SJSA1 (cell line): ENCODE measurements at places on chromosomes 5 and 9.

DNA sequence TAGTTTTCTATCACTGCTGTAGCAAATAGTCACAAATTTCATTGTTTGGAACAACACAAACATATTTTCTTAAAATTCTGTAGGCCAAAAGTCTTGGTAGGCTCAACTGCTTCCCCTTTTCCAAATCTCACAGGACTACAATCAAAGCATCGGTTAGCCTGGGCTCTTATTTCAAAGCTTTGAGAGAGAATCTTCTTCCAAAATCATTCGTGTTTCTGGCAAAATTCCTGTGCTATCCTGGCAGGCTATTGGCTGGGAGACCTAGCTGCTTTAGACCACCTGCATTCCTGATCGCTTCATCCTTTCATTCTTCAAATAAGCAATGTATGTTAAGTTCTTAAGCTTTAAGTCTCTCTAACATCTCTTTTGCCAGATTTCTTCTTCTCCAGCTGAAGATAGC, 629.8 kb upstream of the CDH18 start:
- no peak for DNase-seq

DNA sequence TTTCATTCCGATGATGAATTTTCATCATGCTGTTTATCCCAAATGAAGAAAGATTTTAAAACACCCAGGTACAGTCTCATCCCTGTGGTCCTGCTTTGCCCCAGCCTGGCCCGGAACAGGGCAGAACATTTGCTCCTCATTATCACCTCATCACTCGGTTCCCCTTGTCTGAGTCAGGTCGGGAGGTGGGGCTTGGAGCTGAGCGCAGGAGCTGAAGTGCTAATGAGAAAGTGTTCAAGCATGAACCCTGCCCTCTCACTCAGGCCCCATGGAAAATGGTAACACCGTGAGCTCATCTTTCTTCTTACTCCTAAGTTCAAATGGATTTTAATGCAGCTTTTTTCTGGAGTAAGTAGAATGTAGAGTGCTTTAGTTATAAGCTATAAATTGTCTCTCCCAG, 466.2 kb downstream of the KDM4C start:
- DNase-seq, result no peak

- DNase-seq, result no peak
Measured at GRCh38 chr5:170920196-170920595, 58.4 kb downstream of the RANBP17 start.

GRCh38 chr5:14945450-14945849, 73.9 kb upstream of the ANKH start:
- no peak for DNase-seq

- peak; percentile 37 for DNase-seq
Measured at GRCh38 chr9:16329671-16330113, 540.8 kb downstream of the BNC2 start.

DNA sequence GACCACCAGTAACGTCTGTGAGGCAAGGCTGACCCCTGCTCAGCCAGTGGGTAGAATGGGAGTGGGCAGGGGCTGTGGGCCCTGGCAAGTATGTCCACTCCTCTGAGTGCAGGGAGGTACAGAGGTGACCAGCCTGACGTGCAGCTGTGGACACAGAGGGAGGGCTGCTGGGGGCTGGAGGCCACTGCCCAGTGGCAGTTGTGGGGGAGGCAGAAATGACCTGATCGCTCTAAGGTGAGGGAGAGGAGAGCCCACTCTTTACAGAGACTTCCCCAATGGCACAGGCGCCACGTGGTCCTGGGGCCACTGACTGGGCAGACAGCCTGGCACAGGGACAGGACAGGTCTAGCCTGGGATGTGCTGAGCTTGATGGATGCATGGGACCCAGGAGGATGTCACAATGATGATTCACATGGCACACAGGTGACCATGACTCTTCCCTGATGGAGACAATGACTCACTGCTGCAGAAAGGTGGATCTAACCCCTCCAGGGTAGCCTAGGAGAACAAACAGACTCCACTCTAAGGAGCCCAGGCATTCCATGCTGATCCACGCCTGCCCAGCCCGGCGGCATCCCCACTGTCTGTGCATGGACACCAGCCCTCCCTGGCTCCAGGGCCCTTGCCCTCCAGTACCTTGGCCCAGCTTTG, 7.7 kb downstream of the LPCAT1 start:
- no peak for DNase-seq

DNA sequence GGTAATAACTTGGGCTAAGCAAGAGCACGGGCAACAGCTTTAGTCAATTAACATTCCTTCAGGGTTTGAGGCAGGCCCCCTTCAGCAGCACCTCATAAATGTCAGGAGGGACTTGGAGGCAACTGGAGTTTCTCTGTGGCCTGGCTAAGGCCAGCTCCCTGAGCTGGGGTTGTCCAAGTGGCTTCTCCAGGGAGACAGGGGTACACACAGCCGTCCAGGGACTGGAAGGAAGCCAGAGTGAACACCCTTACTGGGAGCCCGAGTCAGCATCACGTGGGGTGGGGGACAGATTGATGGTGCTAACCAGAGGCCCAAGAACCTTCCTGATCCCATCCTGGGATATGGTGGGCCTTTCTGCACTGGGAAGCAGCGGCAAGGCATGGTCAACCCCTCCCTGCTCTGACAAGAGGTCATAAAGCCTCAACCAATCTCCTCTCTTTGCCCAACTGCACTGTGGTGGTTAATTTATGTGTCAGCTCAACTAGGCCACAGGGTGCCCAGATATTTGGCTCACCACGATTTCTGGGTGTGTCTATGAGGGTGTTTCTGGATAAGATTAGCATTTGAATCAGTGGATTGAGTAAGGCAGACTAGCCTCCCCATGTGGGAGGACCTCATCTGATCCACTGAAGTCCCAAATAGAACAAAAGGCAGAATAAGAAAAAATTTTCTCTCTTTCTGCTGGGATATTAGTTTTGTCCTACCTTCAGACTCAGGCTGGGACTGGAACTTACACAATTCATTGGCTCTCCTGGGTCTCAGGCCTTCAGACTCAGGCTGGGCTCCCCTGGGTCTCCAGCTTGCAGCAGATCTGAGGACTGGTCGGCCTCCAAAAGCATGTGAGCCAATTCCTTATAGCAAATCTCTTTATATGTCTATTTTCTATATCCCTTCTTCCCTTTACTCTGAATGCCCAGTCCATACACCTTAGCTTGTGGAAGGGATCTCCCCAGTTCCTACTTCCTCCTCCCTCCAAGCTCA, 127.2 kb upstream of the LARP1 start:
- no peak for DNase-seq

DNA sequence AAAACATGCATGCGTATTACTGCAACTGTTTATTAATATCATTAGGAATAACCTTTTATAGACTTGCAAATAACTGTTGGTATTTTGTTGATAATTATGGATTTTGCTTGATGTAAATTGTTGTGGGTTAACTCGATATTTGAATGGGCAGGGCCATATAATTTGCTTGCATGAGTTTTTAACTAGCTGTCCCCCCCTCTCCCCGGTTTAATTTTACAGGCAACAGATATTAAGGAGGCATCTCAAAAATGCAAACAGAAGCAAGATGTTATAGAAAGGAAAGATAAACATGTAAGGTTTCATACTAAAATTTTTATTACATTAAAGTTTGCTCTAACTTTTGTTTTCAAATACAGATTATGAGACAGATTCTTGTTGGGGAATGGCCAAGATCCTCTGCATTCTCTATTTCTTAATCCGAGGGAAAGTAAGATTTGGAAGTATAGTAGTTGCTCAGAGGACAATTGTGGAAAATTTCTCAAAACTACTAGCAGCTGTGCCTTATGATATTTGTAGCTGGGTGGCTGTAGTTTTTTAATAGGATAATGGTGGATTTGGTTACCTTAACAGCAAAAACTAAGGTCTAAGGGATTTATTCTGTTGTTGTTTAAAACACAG, 27.3 kb downstream of the SMC5 start:
- no peak for DNase-seq
